ENCODE measurements at places on chromosomes 7 and 10.

DNA sequence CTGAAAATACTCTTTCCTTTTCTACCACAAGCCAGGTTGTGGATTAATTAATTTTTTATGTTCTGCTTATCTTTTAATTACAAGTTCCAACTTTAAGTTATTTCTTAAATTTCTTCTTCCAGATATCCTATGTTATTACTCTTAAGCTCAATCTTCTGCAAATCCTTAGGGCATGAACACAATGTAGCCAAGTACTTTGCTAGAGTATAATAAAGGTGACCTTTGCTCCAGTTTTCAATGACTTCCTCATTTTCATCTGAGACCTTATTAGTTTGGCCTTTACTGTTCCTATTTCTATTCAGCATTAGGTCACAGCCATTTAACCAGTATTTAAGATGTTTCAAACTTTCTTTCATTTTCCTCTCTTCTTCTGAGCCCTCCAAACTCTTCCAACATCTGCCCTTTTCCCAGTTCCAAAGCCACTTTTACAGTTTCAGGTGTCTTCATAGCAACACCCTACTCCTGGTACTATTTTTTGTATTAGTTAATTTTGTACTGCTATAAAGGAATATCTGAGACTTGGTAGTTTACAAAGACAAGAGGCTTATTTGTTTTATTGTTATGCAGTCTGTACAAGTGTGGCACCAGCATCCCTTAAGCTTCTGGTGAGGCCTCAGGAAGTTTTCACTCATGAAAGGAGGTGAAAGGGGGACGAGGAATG is 886.2 kb upstream of the GHITM start:
- no peak for DNase-seq

GRCh38 chr7:102891693-102892261 is 21.0 kb upstream of the LRRC17 start:
- peak; percentile 58 for DNase-seq

- no peak for DNase-seq
Observed at GRCh38 chr7:28478656-28479055, 66.3 kb downstream of the CREB5 start.

DNA sequence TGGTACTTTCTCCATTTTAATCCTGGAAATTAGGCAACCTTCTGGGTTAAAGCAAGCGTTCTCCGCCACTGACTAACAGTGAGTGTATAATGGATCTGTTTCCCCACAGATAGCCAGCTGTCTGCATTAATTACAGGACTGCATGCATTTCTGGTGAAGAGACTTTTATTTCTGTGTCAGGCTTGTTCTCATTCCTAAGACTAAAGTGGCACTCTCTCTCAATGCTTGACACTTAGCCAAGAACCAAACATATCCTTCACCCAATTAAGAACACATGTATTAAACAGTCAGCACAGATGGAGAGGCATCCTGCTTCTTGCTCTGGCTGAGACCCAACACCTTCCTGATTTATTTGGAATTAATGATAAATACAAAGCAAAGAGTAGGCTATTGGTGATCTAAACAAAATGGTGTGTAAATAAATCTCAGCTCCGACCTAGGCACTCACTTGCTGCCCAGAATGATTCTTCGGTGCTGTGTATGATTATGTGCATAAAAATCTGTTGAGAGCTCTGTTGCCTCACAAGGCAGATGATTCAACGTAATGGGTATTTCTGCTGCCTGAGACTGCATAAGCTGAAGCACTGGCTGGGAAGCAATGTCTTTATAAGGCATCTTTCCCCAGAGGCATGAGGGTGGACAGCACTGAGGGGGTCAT is 16.8 kb downstream of the CALU start:
- DNase-seq = no peak

DNA sequence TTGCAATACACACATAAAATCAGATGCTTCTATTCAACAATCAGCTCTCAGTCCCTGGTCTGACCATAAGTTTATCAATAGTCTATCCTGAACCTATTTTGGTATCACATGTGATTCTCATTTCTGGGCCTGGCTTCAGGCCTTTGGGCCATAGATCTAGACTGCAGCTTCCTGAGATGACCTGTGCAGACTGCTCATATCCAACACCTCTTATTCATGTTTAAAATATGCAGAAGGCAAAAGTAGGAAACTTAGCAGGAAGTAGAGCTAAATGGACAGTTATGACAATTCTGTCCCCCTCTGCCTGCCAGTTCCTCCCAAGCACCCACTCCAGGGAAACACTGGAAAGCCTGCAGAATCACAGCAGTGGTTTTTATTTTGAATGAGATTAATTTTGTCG is 53.3 kb downstream of the C7orf25 start:
- DNase-seq = no peak

GRCh38 chr7:16004702-16005101 is 318.2 kb upstream of the MEOX2 start:
- DNase-seq = no peak
